Iris pigment epithelial cell (primary cell): ENCODE measurements at places on chromosomes 2 and 18.

GRCh38 chr18:28801876-28802275, 624.9 kb upstream of the CDH2 start:
- no peak for DNase-seq

DNA sequence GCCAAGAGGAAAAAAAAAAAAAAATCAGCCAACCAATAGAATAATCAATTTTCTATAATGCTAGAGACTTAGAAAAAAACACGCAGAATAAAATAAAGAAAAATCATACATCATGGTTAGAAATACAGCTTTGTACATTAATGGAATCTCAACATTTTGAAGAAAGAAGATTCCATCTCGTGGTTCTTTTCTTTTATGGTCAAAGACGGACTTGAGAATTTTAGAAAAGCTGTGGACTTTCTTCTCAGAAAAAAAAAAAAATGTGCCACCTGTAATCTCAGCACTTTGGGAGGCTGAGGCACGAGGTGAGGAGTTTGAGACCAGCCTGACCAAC, 41.8 kb upstream of the ATIC start:
- no peak for DNase-seq

- DNase-seq, result no peak
These were observed 636.2 kb downstream of the EPHA4 start for GRCh38 chr2:220935789-220936321.

GRCh38 chr2:216951171-216951570, 91.3 kb upstream of the TNP1 start:
- DNase-seq, result no peak

DNA sequence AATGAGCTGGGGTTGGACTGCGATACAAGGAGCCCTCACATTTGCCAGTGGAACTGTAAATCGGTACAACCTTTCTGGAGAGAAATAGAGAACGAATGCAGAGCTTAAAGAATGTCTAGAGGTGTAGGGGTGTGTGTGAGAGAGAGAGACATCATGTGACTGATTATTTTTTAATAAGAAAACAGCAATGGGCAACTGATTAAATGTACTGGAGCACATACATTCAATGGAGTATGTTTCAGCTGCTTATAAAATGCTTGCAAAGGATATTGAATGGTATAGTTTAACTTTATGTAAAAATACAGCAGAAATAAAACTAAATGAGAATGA, 391 bp upstream of the TMEM17 start:
- DNase-seq, result no peak

DNA sequence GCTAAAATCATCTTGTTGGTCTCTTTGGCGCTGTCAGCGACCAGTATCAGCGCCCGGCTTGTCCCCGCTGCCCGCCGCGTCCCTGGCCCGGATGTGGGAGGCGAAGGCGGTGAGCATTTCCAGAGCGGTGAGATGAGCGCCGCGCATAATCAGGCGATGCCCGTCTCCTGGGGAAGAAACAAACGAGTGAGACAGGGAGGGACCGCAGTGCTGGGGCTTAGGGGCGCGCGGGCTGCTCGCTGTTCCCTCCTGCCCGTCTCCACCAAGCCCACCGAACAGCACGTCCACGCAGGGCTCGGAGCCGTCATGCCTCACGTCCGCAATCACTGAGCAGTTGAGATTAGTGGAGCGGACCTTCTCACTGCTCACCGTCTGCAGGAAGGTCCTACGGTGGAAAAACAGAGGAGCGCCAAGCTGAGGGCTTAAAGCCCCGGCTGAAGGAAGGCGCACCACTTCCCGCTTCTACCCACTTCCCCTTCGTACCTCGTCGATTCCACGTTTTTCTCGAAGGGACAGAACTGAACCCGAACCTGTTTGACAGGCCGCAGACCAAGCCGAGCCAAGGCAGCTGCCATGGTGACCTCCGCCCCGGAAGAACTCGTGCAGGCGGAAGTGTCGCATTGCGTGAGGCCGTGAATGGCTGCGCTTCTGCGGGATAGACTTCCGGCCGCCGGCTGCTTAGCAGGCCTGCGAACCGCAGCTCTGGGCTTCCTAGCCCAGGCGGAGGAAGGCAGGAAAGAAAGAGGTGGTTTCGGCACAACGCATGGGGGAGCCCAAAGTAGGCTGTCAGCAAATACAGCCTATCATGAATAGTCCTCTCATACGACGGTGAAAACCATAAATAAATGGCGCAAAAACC, at the start of gene MRPL53:
TSS of gene MRPL53 (minus strand) at position 595 of the 859 bp plus-strand sequence. CDS start at position 575, 20 bp downstream.
- DNase-seq, result peak; percentile 95

DNA sequence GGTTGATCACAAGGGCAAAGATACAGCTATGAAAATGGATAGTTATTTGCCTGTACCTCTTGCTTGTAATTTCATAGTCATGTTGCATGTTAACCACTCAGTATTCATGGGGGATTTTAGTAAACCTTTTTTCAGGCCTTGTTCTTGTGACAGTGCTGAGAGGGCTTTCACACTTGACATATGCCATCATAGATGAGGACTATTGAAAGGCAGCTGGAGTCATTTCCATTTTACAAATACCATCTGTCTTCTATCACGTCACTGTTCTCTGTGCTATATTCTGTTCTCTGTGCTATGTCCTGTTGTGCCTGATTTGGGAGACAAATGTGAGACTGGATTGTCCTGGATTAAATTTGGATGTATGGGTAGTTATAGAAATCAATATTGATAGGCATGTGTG, 131.7 kb downstream of the LYPD6B start:
- no peak for DNase-seq

DNA sequence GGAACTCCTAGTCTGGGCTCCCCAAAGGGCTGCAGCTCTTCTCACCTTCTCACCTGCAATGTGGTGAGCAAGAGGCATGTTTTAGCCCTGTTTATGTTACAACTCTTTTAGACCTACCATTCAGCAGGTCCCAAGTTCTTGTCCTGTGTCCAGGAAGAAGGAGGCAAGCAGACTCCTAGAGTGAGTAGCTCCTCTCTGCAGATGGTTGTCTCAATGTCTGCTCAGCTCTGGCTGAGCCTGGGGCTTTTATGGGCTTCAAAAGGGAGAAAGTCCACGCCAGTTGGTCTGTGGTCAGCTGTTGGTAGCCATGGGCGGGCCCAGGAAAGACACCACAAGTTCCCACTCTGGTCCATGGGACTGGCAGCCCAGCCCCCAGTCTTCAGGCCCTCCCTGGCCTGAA, 148.1 kb upstream of the HS6ST1 start:
- DNase-seq, result no peak

DNA sequence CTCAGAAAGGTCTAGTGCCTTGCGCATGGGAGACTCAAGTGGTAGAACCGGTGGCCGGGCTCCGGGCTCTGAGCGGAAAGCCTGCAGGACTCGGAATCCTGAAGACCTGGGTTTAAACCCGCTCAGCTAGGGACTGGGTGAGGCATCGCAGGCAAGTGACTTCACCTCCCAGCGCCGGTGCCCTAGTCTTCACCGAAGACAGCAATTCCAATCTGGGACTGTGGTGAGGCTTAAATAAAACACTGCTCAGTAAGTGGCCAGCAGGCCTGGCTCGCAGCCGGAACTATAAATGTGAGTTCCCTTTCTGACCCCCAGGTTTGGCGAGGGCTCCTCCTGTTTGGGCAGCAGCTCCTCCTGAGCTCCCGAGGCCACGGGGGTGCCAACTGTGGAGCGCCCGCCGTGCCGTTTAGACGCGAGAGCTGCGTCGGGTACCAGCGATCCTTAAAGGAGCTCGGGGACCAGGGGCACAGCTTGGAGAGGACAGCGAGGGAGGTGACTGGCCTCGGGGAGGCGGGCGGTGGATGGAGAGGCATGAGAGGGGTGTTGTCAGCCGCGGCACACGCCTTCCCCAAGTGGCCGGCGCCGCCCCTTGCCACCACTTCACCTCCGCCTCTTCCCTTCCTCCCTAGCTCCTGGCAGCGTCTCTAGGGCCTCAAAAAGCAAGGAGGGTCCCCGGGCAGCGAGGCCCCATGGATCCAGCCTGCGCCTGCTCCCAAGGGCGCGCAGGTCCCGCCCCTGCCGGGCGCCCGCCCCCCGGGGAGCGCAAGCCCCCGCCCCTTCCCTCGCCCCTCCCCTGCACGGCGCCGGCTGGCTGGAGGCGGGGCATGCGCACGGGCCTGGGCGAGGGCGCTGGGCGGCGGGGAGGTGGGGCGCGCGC, 757 bp upstream of the MTCL1 start:
- peak; percentile 91 for DNase-seq

DNA sequence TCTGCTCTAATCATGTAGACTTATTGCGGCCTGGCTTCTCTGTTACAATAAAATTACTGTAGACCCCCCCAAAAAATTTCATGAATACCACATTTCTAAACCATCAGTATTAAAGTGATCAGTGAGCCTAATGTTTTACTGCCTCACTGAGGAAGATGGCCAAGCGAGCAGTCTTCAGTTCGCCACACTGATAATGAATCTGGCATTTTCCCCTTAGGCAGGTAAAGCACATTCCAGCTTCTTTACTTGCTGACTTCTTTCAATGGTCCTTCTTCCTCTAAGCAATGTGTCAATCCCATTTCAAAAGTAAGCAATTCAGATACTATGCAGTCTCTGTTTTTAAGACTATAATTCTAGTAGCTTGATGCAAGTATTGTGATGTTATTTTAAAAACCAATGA, 137.6 kb downstream of the LAMA1 start:
- DNase-seq, result no peak

DNA sequence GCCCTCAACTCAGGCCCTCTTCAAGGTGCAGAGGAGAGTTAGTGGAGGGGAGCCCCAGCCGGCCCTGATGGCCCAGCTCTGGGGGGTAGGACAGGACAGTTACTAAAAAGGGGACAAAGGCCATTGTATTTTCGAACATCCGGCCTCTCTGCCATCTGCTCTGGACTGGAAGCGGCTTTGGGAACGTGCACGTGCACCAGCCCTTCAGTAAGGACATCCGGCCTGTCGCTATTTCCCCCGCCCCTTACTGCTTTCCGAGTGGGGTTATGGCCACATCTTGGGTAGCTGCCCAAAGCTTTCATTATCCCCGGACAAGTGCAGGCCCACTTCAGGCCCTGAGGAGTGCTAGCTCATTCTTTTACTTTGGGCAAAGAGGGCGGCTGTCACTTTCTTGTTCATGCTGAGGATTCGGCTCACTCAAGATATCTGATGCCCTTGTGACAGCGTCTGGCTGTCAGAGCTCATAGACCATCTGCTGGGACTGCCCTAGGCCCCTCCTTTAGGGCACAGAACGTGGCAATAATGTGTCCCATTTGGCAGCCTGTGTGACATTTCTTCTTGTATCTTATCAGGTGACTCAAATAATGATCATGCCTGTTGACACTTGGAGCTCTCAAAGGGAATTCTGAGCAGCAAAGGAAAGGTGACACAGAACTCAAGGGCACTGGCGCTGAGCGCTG, 17.5 kb downstream of the SLC4A3 start:
- no peak for DNase-seq

DNA sequence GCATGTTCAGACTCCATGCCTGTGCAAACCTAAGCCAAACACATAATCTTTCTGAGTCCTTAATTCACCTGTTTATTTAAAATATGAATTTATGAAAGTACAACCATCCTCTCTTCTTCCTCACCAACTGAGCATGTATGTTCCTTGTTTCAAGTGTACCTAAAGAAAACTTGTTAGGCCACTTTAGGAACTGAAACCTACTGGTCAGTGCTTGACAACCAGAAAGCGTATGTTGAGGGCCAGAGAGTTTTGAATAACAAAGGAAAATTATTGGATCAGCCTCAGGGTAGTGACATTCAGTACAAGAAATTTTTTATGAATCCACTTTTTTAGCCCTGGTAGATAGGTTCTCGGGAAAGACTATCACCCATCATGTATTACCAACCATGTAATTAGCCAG, 847.6 kb upstream of the CELF4 start:
- DNase-seq, result no peak

- DNase-seq, result no peak
These were observed 255.7 kb upstream of the ACVR2A start for GRCh38 chr2:147589127-147589526.

- DNase-seq, result no peak
These were observed 159.4 kb downstream of the AGPS start for GRCh38 chr2:177551989-177552421.

GRCh38 chr2:58051445-58051844, 4.8 kb downstream of the VRK2 start:
- no peak for DNase-seq

DNA sequence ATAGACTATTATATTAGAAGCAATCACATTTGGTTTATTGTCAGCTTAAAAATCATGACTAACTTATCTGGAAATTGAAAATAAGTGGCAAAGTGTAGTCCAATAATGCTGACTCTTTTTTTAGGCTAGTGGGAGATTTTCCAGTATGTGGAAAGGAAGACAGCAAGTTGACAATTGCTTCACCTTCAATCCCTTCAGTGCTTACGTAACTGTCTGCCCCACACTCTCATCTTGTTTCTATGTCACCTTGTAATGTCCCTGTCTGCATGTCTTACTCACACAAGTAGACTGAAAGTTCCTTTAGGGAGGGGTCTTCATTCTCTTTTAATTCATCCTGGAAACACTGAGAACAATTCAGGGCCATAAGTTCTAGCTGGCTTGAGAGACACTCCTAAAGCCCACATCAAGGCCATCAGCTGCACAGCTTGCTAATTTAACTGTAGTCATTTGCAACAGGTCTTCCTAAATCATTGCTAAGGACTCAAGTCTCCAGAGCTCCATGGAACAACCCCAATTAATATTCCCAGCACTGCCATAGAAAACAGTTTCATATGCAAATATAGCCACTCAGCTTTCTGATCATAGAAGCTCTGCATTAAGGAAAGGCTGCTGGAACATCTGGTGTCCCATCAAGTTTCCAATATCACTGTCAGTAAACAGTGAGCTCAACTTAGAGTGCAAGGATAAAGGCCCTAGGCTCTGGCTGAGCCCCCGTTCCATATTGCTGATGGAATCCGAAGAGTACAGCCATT, 230.5 kb downstream of the ETAA1 start:
- no peak for DNase-seq

- DNase-seq, result no peak
These were observed 71.0 kb downstream of the PRPF40A start for GRCh38 chr2:152646264-152646663.

DNA sequence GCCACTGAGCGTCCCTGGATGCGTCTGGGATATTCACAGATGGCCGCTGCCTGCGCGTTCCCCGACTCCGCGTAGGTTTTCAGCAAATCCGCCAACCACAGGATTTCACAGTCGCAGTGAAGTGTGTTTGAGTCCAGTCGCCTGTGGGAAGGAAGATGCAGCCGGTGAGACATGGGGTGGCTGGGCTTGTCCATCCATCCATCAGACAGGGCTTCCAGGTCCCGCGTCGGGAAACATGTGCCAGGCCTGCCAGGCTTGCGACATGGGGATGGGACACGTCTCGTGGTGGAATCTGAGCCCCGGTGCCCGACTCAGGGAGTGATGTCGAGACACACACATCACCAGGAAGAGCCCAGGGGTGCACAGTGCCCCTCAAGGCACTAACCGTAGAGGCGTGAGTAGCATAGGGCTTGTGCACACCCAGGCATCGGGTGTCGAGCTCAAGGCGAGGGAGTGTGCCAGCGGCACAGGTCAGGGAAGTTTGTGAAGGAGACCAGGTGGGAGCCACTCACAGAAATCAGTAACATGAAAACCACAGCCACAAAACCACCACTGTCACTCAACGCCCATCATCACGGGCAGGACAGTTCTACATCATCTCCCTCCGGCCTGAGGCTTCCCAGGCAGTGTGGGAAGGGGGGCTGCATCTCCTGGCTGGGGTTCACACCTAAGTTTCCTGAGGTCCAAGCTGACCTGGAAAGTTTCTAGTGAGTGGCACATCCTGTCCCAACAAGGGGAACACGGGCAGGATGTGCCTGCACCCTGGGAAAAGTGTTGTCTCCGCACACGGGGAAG, 63.9 kb downstream of the PXDN start:
- DNase-seq, result no peak
